ENCODE measurements at places on chromosomes 11 and 22.
A peak's percentile ranks its signal among the peaks of the same experiment; 100 is the strongest.

DNA sequence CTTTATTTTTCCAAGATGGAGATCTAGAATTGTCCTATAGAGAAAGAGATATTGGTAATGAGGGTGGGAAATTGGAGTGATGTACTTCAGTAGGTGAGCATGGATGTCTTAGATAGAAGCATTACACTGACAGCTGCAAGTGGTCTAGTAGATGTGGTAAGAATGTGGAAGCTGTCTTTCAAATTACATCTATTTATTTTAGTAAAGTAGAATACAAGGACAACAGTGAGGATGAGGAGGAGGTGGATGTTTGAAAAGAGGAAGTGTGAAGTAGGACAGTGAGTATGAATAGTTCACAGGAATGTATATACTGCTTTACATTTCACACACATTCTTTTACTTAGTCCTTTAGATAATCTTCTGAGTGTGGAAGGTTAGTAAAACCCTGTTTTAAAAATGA, 64.2 kb downstream of the HIPK3 start:
- DNase-seq = no peak

- DNase-seq = no peak
These were observed at the start of gene IL18BP for GRCh38 chr11:71998649-71999310. TSS of gene IL18BP (plus strand) at chr11:71998909. CDS start at chr11:71999985, 1,076 bp downstream.

GRCh38 chr11:123628936-123629683, 25.3 kb downstream of the SCN3B start:
- no peak for DNase-seq

DNA sequence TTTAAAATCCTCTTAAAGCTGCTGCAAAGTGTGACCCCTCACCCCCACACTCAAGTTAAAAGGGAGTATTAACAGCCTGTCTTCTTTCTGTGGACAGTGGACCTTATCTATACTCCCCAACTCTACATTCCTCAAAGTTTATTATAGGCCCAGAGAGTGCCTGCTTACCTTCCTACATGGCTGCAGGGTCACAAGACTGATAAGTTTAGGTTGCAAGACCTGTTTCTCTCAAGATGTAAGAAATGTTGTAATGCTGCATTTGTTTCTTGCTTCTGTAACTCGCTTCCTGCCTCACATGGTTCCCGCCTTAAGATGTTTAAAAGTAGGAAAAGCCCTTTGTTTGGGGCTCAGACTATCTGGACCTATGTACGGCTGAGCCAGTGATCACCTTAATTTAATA, 10.1 kb upstream of the NXPE1 start:
- DNase-seq = no peak

GRCh38 chr11:13215149-13215548, 62.4 kb upstream of the BMAL1 start:
- no peak for DNase-seq

DNA sequence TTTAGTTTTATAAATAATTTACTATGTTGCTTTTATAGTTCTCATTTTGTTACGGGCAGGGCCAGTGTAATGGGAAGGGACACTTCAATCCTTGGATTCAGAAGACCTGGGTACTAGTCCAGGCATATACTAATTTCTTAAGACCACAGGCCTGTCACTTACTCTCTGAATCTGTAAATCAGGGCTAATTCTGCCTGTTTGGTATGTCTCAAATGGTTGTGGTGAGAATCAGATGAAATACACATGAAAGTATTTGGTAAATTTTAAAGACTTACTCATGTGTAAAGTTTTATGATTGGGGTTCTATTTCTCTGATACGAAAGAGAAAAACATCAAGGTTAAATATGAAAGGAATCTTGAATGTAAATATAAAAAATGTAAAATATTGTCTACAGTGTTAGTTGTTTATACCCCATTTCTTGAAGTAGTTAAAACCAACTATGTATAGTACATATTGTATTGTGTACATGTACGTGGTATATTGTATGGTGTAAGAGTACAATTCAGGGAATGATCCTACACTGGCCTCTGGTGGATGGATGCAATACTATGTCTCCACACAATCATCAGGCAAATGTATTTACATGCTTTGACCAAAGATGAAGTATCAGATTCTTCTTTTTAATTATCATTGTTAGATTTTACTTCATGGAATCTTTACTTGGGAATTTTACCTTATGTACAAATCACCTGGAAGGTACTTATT, 24.5 kb upstream of the RAG2 start:
- peak; percentile 3 for DNase-seq

DNA sequence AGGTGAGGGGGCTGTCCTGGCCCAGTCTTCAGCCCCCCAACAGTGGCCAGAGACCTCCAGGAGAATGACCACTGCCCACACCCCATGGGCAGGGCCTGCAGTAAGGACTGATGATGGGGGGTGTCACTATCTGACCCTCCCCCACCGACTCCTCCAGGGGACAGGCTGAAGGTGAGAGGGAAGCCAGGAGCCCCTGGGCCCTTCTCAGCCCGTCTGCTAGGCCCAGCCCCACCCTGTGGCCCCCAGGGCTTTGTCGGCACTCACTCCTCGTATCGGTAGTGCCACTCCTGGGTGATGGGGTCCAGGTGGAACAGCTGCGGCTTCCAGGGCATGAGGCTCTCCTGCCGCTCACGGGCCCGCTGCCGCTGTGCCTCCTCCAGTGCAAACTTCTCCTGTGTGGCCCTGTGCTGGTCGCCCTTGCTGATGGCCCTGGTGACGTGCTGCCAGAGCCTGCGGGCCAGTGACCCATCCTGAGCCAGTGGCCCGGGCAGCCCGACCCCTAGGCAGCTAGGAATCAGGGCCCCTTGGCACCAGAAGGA, 35.4 kb upstream of the CARS1 start:
- DNase-seq = no peak

GRCh38 chr11:23604966-23605365, 744.7 kb upstream of the CCDC179 start:
- DNase-seq = no peak

GRCh38 chr11:19987331-19987801, 172.9 kb downstream of the DBX1 start:
- DNase-seq = no peak

DNA sequence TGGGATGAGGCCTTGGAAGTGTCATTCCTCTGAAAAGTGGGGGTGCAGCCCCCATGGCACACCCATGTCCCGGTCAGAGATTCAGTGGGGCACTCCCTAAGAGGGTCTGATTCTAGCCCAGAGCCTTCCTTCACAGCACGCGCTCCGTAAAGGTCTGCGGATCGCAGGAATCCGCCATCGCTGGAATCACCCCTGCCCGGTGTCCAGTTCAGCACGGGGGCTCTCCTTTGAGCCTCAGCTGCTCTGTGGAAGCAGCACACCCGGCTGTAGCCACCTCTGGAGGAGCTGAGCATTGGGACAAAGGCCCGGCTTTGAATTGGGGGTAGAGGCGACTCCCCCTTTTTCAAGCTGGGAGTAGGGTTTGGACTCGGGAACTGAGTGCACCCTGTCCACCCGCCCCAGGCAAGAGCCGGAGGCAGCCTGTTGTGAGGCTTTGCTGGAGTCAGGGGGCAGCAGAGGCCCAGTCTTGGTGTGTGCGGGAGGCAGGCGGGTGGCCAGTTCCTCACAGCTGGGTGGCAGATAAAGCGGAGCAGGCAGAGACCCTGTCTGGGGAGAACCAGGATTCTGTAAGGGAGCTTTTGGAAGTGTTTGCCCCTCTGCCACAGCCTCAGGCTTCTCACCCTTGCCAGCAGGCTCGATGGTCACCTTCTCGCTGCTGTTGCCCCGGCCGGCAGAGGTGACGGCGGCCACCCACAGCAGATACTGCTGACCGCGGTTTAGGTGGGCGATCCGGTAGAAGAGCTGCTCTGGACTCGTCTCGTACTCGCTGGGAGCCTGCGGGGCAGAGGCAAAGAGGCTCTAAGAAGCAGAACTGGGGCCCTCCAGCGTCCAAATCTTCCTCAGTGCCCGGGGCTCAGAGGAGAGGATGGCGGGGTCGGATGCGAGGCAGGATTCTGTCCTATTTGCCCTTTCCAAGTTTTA, 115.9 kb downstream of the CEP164 start:
- DNase-seq = no peak

GRCh38 chr11:64971421-64972233, at the start of gene MAJIN:
TSS of gene MAJIN (minus strand) at chr11:64972108. CDS start at chr11:64959405, 12,703 bp downstream.
- DNase-seq = no peak

- DNase-seq = no peak
These were observed 35.6 kb downstream of the MYH9 start for GRCh38 chr22:36351921-36352802.

DNA sequence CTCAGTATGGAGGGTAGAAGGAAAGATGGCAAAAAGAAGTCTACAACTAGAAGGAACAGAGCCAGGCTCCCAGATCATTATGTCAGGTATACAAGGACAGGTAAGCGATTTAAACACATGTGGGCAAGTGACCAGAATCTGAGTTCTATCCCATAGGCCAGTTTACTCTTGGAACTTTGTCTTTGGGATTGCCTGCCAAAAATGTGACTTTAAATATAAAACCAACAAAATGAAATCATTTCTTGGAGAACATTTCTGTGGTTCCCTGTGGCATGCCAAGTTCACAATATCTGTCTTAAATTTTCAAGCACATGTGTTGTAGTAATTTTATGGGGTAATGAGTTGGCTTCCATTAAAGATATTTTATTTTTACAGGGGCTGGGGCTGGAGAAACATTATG, 141.0 kb downstream of the SLC17A6 start:
- DNase-seq = no peak

GRCh38 chr11:128574576-128575011, 12.8 kb downstream of the ETS1 start:
- no peak for DNase-seq

- no peak for DNase-seq
These were observed 152.8 kb upstream of the NTM start for GRCh38 chr11:131217313-131218310.

DNA sequence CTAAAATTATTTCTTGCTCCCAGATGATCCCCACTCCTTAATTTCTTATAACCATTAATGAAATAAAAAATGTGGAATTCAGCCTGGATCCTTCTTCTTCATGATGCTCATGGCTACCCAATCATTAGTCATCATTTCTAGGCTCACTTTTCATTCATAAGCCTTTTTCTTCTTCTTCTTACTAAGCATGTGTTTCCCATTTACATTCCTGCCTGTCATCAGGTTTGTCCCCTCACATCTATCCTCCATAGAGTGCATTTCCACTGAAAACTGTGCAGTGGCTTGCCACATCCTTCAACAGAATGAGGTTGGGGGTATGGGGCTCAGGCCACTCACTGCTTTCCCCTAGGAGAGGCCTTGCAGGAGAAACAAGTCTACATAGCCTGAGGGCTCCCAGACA, 35.8 kb upstream of the NTM start:
- no peak for DNase-seq

- no peak for DNase-seq
These were observed 162.8 kb upstream of the TMEM45B start for GRCh38 chr11:129652835-129653234.

DNA sequence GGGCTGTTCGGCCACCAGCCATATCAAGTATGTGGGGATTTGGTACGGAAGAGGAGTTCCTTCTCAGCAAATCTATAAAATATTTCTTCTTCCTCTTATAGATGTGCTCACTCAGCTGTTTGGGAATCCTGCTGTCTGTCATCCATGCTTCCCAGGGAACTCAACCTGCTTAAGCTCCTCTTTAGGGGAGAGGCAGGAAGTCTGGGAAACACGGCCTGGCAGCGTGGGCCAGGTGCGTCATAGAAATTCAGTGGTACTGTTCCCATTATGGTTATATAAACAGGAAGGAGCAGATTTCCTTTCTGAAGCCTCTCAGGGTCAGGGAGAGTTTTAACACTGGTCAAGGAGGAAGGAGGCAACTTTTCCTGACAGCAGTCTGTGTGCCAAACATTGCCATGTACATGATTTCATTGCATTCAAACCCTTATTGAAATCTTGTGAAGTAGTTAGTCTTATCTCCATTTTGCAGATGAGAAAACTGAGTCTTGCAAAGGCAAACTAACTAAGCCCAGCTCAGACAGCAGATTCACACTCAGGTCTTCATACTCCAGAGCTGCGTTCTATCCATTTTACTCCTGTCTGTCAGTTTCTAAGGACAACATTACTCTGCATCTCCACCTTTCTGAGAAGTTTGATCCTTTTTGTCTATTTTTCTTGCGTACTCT, 35.4 kb upstream of the AMOTL1 start:
- DNase-seq = no peak

DNA sequence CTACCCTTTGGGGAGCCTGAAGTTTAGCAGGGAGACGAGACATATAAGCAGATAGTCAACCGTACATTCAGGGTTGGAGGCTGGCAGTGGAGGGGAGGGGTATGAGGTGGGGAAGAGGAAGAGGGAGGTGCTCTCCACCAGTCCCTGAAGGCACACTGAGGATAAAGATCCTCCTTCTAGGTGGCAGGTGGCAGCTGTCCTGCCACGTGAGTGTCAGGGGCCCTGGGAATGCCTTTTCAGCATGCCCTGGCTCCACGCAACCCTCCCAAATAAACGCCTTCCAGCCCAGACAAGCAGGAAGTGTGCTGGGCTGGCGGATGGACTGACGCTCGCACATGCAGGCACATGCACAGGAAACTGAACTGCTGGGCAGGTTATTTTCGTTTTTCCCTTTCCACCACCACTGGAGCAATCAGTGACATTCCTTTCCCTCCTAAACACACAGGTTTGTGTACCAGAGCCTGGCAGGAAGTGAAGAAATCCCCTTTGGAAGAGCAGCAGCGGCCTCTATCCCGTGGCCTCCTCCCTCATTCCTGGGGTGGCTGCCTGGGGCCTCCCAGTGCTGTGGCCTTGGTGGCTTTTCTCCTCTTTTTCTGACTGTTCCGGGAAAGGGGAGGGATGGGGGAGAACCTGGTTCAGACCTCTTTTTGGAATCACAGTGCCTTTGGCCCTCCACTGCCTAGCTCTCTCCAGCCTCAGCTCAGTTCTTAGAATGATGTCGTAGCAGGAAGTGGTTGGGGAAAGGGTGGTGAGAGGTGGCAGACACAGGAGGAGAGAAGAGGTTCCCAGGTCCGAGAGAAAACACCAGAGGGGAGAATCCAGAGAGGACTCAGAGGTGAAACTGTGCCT, 157.0 kb upstream of the TIMP3 start:
- no peak for DNase-seq

DNA sequence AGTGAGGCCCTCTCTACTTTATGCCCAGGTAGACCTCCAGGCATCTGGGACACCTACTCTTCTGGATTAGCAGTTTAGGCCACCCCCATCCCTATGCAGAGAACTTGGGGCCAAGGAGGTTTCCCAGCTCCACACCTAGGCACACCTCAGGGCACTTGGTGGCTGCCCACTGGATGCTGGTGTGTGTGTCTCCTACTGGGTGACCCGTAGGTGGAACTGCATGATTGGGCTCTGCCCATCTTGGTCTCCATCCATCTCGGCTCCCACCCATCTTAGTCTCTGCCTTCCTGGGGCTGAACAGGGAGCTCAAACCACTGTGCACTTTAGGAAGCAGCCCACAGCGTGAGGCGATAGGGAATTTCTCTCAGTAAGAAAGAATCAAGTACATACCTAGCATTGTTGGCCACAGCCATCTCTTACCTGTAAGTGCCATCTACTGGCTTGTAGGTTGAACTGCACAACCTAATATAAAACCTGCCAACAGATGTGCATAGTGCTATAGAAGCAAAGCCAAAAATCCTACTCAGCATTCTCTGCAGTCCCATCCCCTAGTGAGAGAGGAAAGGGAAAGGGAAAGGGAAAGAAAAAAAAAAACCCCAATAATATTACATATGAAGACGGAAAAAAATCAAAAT, 61.6 kb upstream of the PTPN5 start:
- no peak for DNase-seq

Measured in SK-N-MC (cell line).